Ammon's horn (tissue), 1 donor: ENCODE measurements at places on chromosomes 13 and 19.

DNA sequence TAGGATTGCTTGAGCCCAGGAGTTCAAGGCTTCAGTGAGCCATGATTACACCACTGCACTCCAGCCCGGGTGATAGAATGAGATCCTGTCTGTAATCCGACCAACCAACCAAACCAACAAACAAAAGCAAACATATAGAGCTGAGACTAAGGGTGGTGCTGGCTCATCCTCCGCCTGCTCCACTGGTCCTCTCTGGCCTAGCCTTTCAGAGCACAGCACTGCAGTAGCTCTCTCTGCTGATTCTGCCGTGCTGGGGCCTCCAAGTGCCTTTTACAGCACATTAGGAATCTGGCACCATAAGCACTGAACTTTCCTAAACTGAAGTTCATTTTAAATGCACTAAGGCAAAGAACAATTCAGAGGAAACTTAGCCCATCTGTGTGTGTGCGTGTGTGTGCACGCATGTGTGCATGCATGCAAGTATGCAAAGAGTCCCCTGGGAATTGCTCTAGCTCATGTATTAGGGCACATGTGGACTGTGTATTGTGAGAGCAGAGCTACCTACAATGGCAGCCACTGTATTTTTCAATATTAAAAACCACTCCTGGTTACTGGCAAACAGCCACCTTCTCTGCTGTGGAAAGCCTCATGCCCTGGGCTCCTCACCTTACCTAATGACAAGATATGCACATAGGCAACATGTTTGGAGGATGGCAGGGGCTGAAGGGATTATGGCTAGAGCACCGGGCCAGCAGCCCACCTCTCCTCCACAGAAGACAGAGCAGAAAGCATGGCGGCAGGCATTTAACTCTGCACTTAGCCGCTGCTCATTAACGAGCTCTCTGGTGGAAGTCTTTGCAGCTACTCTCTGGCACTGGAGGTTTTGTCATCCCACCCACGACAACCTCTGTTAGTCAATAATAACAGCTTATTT is 223.1 kb upstream of the TSHZ3 start:
- DNase-seq, result no peak

DNA sequence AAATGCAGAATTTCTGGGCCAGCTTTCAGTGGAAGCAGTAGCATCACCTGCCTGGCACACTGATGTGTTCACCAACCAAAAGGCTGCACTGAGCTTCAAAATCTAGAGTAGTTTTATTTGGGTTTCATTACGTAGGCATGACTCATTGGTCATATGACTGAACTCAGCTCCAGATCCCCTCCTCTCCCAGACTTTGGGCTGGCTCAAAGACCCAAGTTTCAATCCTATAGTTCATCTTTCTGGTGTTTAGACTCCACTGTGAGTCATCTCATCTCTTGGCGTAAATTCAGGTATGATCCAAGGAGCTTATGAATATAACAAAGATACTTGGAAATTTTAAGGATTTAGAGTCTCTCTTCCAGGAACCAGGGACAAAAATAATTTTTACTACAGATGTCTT is 17.7 kb downstream of the ZMYM5 start:
- DNase-seq, result no peak

DNA sequence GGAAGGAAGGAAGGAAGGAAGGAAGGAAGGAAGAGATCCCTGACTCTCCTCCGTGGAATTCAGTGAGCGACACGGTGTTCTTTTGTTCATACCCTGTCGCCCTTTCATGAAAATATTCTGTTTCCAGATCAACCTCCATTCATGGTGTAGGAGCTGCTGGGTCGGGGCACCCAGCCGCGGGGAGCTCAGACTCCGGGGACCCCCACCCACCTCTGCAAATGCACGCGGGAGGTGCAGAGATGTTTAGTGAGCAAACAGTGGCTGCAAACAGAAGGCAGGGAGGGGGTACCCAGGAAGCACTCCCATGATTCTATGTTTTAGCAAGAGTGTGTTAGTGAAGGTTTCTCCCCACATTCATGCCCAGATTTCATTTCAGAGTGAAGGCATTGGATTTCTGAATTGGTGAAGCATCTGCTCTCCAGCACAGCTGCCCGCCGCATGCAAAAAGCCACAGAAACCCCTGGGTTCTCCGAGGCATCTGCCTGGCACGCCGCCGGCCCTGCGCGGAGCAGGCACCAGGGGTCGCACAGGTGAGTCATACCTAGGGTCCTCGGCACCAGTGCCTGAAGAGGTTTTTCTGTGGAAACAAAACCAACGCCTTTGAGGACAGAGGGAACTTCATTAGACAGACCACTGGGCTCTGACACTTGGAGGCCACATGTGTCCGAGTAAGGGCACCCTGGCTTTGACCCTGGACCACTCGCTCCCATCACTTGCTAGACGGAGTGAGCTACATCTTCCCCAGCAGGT is 80.6 kb downstream of the ZNF557 start:
- no peak for DNase-seq

DNA sequence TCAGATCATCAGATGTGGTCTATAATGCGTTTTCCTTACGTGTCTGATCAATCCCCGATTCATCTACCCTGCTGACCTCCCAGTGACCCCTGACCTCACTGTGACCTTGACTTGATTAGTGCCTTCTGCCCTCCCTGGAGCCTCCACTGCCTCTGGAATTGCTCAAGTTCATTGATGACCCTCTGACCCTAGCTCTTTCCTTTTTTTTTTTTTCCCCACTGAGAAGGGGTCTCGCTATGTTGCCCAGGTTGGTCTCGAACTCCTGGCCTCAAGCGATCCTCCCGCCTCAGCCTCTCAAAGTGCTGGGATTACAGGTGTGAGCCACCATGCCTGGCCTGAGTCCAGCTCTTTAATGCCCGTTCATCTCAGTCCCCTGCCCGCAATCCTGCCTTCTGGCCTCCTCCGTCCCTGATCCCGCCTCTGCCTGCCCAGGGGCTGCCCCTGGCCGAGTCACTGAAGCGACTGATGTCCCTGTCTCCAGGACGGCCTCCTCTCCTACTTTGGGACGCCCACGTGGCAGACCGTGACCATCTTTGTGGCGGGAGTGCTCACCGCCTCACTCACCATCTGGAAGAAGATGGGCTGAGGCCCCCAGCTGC is 4.0 kb upstream of the FTL start:
- DNase-seq, result no peak

- no peak for DNase-seq
Observed at GRCh38 chr13:102128216-102128810, 273.5 kb downstream of the FGF14 start.

DNA sequence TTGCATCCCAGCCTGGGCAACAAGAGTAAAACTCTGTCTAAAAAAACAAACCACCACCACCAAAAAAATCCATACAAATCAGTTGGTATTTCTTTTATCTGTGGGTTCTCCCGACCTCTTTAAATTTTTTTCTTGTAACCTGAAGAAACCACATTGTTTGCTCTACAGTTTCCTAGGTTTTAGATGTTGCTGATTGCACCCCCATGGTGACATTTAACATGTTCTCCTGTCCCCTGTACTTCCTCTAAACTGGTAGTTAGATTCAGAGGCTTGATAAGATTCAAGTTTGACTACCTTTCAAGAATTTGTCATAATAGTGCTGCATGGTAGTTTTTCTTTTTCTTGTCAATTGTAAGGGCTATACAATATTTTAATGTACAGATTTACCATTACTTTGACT is 24.0 kb downstream of the ALG5 start:
- no peak for DNase-seq

GRCh38 chr19:34766386-34766785 is 6.6 kb downstream of the ZNF599 start:
- no peak for DNase-seq

DNA sequence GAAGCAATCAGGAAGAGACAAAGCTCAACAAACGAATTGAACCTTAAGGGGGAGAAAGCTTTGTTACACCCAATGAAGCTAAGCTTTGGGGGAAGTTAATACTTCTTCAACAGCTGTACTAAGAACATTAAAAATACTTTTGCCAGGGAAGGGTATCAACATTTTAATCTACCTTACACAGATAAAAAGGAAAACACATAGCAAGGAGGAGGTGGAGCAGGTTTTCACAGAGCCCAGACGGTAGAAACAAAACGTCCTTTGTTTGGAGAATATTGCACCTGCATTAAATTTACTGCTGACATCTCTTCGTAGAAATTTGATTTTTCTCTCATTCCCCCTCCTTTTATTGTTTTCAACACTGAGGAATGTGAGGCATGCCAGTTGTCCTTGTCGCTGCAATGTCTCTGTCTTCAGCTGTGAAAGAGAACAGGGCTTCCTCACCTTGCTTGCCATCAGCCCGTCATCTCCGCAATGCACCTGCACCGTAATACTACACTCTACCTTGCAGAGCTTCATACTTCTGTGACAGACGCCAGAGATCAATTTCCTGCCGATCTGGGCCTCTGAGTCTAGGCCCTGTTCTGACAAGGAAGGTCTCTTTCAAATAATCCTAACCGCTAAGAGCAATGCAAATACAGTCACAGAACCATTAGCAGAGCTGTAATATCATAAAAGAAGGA is 270.8 kb downstream of the SPRY2 start:
- no peak for DNase-seq

DNA sequence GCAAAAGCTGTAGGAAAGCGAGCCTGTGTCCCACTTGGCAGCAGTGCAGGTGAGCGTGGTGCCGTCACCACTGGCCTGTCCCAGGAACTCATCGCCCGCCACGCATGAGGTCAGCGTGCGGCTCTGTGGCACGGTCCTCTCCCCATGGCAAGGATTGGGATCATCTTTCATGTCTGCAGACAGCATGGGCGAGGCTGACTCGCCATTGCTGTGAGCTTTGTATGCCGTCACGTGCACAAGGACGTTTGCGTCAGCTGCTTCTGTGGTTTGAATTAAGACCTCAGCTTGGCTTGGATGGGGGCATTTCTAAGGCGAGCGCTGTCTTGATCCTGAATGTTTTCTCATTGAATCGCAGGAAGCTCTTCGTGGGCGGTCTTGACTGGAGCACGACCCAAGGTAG is 9.8 kb downstream of the DAZAP1 start:
- DNase-seq, result no peak

GRCh38 chr19:33191501-33191900 is 2.6 kb upstream of the LRP3 start:
- DNase-seq, result no peak

DNA sequence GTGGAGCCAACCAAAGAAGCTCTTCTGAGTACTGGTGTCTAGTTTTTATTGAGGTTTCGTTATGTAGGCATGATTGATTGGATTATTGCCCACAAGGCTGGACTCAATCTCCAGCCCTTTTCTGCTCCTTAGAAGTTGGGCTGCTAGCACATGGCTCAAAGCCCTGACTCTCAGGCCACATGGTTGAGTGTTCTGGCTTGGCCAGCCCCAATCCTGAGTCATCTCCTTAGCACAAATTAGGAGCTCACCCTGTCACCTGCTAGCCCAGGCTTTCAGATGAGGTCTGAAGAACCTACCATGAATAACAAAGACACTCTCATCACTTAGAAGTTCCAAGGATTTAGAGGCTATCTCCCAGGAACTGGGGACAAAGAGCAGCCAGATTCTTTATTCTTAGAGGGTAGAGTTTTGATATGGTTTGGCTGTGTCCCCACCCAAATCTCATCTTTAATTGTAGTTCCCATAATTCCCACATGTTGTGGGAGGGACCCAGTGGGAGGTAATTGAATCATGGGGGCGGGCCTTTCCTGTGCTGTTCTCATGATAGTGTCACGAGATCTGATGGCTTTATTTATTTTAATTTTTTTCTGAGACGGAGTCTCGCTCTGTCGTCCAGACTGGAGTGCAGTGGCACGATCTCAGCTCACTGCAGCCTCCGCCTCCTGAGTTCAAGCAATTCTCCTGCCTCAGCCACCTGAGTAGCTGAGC is 11.3 kb downstream of the DPY19L3 start:
- peak; percentile 22 for DNase-seq

- DNase-seq, result no peak
Observed at GRCh38 chr13:79937311-79937710, 403.6 kb downstream of the SPRY2 start.

DNA sequence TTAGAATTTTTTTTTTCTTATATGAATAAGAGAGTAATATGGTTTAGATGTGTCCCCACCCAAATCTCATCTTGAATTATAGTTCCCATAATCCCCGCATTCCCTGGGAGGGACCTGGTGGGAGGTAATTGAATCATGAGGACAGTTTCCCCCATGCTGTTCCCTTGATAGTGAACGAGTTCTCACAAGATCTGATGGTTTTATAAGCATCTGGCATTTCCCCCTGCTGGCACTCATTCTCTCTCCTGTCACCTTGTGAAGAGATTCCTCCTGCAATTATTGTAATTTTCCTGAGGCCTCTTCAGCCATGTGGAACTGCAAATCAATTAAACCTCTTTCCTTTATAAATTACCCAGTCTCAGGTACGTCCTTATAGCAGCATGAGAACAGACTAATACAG is 205.7 kb downstream of the MYO16 start:
- DNase-seq, result no peak

DNA sequence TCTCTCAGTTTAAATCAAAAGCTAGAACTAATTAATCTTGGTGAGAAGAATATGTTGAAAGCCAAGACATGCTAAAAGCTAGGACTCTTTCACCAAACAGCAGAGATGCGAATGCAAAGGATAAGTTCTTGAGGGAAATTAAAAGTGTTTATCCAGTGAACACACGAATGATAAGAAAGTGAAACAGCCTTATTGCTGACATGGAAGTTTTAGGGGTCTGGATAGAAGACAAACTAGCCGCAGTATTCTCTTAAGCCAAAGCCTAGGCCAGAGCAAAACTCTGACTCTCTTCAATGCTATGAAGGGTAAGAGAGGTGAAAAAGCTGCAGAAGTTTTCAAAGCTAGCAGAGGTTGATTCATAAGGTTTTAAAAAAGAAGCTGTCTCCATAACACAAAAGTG is 103.0 kb downstream of the UFM1 start:
- no peak for DNase-seq

DNA sequence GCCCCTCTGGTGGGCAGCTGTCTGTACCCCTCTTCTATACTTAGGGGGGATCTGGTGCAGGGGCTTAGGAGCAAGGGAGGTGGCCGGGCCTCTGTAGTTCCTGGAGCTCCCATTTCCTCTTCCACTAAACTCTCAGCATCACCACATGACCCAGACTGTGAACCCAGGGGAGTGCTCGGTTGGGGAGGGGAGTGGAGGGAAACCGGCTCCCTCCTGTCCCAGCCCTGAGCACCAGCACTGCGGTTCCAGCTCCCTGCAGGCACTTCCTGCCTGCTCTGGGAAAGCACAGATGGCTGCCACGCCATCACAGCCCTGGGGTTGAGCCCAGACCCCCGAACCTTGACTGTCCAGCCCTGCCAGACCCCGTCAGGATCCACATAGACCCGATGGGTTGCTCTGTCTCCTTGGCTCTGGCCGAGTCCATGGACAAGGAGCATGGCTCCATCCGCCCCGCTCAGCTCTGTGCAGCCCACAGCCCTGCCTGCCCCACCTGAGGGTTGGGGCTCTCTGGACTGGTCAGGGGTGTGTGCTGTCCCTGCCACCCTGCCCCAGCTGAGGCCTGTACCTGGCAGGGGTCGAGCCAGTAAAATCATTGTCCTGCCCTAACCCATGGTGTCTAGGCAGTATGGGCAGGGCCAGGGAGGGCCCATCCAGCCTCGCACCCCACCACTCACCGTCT is 36.0 kb upstream of the SLC7A10 start:
- peak; percentile 44 for DNase-seq
